ENCODE measurements at places on chromosomes 13 and 19.

- no peak for DNase-seq
These were observed 53.6 kb upstream of the FRY start for GRCh38 chr13:31978021-31978420.

- no peak for DNase-seq
These were observed 7.7 kb downstream of the UBE2L5 start for GRCh38 chr13:30429721-30430694.

- no peak for DNase-seq
These were observed 77.7 kb downstream of the COL4A1 start for GRCh38 chr13:110228936-110229904.

DNA sequence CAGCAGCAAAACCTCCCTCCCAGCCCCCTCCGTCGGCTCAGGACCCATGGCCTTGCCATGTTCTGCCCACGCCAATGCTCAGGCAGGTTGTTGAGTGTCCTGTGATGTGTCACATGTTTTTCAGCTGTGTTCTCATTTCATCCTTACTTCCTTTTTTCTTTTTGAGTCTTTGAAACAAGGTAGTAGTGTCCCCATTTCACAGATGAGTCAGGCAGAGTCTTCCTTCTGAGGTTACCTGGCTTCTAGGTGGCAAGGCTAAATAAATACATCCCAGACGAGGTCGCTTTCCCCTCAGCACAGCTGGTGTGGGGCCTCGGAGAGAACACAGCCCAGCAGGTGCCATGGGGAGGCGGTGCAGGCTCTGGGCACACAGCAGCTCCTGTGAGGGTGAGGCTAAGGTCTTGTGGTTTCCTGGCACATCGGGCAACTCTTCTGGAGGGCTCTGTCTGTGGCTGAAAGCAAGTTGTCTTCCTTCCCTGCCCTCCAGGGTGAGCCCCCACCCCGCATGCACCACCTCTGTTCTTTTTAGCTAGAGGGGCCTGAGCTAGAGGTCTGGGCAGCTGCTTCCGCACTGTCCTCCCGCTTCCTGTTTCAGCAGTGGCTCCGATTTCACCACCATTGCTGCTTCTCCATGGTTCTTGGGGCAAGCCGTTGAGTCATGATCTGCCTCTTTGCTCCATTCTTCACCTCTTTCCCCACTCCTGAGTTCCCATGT lies 15.1 kb downstream of the PRAM1 start:
- no peak for DNase-seq

DNA sequence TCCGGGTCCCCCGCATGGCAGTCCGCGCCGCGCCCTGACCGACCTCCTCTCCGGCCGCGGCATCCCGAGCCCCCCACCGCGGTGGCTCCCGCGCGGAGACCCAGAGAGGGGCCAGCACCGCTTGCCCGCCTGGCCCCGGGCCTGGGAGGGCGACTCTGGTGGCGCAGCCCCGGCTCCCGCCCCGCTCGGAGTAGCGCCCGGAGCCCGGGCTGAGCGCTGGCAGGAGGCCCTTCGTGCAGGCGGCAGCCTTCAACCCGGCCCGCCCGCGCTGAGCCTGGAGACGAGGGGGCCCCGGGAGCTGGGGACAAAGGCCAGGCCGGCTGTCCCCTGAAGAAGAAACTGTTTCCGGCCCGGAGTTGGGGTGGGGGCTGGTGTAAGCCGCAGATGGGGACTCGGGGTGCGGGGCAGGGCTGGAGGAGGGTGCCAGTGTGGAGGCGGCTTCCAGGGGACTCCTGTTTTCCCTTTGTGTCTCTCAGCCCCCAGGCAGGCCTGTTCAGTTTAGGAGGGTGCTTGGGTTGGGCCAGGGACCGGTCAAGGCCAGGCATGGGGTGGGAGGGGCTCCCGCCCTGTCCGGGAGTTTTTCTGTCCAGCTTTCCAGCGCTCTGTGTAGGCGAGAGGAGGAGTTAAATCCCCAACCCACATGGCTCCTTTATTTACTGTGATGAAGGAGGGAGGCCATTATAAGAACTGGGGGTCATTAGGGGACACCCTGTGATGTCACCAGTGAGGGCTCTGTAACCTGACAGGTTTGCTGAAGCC lies 935 bp downstream of the LRP3 start:
- no peak for DNase-seq

- DNase-seq: no peak
These were observed 31.4 kb downstream of the CERS4 start for GRCh38 chr19:8240274-8241229.

DNA sequence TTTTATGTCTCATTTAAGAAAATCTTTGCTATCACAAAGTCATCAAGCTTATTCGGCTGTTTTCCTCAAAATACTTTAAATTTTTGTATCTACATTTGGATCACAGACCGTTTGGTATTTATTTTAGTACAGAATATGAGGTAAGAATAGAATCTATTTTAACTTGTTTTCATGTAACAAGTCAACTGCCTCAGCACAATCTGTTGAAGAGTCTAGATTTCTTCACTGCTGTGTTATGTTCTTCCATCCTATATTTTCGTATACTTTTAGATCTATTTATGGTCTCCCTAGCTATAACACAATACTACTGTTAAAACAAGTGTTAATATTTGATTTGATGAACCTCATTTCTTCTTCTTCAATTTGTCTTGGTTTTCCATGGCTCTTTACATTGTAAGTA lies 61.6 kb upstream of the SGCG start:
- DNase-seq: no peak

GRCh38 chr19:17947815-17948513 lies 15.1 kb downstream of the CCDC124 start:
- peak; percentile 69 for DNase-seq

DNA sequence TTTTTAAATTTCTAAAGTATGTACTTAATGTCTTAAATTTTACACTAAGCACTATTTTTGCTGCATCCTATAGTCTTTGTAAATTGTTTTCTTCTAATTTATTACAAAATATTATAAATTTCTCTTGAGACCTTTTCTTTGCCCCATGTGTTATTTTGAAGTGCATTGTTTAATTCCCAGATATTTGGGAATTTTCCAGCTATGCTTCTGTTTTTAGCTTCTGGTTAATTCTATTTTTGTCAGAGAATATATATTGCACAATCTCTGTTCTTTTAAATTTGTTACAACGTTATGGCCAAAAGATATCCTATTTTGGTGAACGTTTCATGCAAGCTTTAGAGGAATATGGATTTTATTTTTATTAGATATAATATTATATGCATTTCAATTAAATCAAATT lies 917.4 kb upstream of the MIR17HG start:
- DNase-seq: no peak

GRCh38 chr13:77026255-77026860 lies 601 bp downstream of the FBXL3 start:
- no peak for DNase-seq

- DNase-seq: no peak
These were observed 453.3 kb downstream of the DIAPH3 start for GRCh38 chr13:59710416-59710815.

- no peak for DNase-seq
These were observed 1.3 kb downstream of the ARHGAP45 start for GRCh38 chr19:1068009-1069001.

DNA sequence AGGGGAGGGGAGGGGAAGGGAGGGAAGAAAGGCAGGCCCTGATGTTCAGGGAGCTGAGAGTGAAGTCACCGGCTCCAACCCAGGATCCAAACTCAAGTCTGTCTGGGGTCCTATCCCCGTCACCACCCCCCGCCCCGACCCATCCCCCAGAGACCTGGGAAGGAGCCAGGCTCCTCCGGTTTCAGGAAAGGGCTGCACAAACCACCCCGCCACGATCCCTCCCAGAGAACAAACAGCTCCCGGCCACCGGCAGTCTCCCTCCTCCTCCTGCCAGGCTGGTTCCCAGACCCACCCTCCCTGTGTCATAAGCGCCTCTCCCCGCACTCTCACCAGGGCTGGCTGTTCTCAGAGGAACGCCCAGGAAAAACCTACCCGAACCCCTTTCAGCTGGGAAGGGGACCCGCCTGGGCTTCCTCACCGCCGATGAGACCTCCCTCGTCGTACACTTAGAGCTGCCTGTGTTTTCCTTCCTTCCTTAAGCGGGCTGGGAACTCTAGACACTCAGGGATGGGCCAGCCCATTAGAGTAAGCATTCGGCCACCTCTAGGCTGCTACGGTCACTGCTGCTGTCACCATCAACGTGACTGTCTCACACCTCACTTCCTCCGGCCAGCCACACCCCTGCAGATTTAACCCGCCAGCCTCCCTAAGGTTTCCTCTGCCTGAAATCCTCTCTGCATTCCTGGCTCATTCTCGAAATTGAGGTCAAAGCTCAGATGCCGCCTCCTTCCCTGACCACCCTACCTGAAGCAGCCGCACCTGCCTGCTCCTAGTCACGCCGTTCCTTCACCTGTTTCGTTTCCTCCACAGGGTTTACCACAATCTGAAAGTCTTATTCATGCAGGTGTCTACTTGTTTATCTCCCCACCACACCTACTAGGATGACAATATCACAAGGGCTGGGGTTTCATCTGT lies 6.3 kb upstream of the RDH13 start:
- DNase-seq: no peak

DNA sequence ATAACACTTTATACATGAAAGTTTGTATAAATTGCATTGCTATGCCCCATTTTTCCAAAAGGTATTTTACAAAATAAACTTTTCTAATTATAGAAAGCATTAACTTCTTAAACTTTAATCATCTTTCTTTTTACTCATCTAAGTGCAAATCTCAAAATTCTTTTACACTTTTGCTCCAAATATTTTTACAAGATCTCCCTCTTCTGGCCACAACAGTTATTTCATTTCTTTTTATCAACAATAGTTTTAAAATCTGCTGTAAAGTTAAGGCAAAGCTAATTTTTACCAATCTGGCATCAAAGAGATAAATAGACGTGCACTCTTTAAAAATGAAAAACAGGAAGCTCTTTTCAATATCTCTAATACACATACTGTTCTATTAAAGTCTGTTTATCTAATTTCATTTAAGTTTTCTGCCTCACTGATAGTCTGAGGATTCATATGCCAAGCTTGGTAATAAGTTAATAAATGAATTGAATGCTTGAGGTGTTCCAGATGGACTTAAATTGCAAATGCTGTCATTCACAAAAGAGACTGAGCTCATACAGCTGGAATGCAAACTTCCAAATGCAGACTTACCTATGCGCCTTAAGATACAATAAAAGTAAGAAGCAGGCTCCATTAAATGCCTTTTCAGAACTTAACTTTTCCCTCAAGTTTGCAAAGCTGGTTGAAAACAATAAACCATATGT lies 583.0 kb upstream of the ATXN8OS start:
- DNase-seq: no peak

- DNase-seq: no peak
These were observed 10.7 kb upstream of the PABPC3 start for GRCh38 chr13:25085125-25085742.

DNA sequence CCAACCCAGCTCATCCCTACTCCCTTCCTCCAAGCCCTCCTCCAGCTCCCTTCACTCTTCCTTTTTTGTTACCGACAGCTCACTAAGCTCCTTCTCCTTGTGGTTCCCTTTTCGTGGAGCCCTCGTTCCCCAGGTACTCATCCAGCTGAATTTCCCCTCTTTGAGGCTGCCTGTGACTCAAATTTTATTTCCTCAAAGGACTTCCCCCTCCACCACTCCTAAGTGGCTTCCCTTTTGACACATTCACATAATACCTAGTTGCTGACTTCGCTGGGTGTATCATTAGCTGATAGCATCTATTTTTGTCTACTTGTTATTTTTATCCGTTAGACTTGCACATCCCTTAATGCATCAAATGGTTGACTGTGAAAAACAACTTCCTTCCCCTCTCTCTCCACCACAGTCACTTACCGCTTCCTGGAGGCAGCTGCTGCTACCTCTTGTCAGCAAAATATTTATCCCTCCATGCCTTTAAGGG lies 14.5 kb downstream of the FFAR2 start:
- DNase-seq: no peak

DNA sequence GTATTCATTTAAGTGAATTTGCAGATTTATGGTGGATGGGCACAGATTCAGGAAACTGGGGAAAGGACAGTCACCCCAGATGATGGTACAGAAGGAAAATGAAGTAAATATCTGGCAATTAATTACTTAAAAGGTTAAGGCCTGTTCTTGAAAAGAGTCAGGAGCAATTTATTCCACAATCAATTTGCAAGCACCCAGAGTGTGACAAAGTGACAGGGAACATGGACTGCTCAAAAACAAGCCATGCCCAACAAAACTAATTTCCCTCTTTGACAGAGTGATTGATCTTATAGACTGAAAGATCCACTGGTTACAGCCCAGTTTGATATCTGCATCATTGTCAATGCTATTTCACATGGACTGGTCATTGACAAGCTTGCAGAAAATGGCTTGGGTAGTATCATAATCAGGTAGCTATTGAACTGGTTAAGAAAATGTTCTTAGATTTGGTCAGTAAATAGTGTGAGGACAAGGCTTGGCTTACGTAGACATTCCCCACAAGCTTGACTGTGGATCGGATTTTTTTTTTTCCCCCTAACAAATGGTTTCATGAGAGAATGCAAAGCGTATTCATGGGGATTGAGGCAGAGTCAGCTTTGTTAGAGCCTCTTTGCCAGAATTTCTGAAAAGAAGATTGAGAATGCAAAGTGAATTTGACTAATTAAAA lies 584.6 kb downstream of the GPC6 start:
- DNase-seq: no peak

- no peak for DNase-seq
These were observed 211.5 kb downstream of the KLF12 start for GRCh38 chr13:73922493-73923393.

GRCh38 chr13:72221276-72221962 lies 354.4 kb upstream of the DACH1 start:
- no peak for DNase-seq

DNA sequence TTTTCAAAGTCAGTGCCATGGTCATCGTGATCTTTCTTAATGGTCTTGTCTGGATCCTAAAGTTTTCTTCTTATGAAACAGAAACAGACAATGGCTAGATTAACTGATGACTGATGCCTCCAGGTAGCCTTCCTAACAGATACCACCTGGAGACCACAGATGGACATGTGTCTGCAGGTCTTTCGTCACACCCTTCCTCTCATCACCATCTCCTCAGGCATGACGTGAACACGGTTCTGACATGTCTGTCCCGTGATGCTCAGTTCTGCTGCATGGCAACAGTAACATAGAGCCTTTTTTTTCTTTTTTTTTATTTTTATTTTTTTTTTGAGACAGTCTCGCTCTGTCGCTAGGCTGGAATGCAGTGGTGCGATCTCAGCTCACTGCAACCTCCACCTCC lies 13.1 kb upstream of the LAMP1 start:
- no peak for DNase-seq

- no peak for DNase-seq
These were observed 220.7 kb upstream of the MIR17HG start for GRCh38 chr13:91126806-91127205.

- no peak for DNase-seq
These were observed 84.1 kb downstream of the CHST8 start for GRCh38 chr19:33705860-33706259.

DNA sequence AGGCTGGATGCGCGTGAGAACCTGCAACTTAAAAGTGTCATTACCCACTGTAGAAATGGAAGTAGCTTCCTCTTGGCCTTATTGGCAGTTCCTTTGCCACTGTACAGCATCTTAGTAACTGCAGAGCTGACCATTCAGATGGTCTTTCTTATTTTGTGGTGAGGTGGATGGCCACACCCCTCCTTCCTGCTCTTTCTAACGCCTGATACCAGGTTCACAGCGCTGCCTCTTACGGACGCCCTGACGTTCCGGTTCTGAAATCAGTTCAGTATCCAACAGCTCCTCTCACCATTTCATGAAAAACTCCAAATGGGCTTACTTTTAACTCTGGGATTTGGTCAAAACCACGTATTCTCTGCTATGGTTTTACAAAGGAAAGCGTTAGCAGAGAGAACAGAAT lies 134.6 kb downstream of the ATP11A start:
- no peak for DNase-seq
